Stimulated activated CD4-positive, alpha-beta T cell treated with anti-CD3 and anti-CD28 coated beads, Interleukin-1b, Interleukin-23, amount 100 ng/mL, for 24 hours (primary cell): ENCODE measurements at places on chromosomes 2 and 18.

GRCh38 chr2:2892378-2892777, 485.2 kb downstream of the EIPR1 start:
- no peak for DNase-seq

DNA sequence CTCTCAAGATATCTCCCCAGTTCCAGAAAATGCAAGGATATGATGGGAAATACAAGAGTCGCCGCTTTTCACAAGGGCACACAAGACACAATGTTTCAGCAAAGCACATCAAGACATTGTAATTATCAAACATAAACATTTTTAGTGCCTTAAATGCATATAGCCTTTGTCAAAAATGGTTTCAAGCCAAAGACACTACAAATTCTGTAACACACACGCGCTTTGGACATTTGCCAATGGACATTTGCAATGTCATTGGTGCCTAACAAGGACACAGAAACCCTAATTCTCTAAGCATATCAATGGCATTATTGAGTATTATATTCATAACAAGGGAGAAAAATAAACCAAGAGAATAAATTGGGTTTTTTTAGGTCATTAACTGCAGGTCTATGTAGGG, 16.1 kb downstream of the ADD2 start:
- DNase-seq, result no peak

DNA sequence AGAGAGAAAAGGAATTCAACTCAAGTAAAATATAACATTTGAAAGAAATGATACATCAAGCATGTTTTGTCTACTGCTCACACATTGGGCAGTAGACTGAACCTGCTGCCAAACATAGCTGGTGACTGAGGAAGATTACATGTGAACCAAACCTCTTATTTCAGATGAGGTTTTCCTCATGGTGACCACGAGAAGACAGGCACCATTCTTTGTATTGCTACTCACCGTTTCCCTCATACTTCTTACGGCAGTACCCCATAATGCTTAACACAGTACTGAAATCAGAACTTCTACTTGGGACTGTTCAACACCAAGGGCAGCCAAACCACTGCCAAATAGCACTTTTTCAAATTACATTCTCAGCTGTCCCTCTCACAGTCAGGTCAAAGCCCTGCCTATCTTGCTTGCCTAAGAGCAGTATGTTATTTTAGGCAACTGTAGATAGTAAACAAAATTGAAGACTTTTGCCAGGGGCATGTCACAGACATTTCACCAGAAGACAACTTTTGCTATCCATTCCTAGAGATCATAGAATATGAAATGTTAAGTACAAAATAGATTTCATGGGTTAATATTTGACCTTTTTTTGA, 167.1 kb upstream of the DOK6 start:
- DNase-seq, result no peak

DNA sequence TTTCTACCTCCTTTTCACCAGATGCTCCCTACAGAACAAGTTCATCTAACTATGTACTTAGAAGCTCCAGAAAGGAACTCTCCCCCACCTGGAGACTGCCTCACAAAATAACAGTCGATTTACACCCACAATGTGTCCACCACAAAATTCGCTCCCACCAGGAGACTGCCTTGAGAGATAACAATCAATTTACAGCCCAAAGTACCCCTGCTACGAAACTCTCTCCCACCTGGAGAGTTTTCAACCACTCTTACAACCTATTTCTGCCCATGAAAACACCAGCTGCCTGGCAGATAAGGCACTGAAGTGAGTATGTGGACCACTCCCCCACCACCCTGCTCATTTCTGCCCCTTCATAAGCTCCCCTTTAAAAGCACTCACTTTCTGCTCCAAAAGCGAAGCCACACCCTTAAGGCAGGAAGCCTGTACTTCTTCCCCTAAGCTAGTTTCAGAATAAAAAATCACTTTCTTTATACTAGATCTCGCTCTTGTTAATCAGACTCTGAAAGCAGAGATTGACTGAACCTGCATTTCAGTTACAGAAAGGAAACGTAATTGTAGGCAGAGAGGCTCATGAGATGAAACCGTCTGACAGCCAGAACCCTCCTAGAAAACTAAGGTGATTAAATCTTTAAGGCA, 94.4 kb upstream of the RBBP8 start:
- no peak for DNase-seq
